ENCODE measurements at places on chromosomes 1 and 21.

DNA sequence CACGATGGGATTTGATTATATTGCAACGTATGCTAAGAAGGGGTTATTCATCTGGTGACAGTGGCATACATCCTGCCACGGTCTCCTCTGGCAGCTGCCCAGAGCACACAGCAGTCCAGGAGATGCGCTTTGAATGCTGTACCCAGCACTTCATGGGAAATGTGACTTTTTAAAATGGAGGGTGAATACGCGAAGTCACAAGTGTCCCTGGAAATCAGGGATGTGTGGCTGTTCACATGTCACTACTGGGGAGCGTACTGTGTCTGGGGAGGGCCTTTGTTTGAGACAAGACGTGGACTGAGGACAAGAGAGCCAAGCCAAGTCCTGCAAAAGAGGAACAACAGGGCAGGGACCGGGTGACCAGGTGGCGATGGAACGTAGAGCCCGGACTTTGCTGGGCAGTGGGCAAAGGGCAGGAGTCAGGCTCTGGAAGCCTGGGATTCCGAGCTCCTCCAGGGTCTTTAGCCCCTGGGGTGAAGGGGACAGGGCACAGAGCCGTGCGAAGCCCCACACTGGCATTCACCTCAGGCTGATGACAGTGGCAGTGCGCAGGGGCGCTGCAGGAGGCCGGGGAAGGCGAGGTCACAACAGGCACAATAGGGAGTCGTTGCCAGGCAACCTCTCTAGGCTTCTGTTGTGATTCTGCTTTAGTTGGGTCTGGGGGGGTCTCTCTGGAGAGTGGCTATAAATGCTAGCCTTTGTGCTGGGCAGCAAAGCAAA, 11.4 kb upstream of the ZBTB21 start:
- DNase-seq: no peak

DNA sequence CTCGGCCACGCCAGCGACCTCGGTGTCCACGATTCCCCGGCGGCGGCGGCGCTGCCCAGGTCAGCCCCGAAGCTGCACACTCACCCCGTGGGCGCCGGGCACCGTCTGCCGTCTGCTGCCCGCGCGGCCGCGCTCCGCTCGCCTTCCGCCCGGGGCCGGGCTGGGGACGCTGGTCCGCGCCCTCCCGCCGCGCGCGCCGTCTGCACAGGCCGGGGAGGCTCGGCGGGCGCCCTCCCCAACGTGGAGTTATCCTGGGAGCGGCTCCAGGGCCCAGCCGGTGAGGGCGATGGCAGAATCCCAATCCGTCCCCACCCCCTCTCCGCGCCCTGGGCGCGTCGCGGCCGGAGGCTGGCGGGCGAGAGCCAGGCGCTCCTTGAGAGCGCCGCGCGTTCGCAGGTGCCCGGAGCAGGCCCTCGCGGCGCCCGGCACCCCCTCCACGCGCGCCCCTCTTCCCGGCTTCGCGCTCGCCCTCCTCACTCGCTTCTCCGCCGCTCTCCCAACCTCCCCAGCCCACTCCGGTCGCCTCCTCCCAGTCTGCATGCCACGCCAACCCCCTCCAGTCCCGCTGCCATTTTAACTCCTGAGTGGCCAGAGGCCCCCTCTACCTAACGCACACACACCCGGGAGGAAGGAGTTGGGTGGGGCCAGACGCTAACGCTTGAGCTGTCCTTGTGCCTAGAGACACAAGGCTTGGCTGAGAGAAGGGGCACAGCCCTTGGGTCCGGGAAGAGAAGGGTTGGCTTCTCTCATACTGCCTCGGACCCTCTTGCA, at the start of gene LRRN2:
TSS of gene LRRN2 (minus strand) at position 503 of the 771 bp plus-strand sequence. CDS start 65,746 bp downstream, outside the sequence.
- DNase-seq: no peak

DNA sequence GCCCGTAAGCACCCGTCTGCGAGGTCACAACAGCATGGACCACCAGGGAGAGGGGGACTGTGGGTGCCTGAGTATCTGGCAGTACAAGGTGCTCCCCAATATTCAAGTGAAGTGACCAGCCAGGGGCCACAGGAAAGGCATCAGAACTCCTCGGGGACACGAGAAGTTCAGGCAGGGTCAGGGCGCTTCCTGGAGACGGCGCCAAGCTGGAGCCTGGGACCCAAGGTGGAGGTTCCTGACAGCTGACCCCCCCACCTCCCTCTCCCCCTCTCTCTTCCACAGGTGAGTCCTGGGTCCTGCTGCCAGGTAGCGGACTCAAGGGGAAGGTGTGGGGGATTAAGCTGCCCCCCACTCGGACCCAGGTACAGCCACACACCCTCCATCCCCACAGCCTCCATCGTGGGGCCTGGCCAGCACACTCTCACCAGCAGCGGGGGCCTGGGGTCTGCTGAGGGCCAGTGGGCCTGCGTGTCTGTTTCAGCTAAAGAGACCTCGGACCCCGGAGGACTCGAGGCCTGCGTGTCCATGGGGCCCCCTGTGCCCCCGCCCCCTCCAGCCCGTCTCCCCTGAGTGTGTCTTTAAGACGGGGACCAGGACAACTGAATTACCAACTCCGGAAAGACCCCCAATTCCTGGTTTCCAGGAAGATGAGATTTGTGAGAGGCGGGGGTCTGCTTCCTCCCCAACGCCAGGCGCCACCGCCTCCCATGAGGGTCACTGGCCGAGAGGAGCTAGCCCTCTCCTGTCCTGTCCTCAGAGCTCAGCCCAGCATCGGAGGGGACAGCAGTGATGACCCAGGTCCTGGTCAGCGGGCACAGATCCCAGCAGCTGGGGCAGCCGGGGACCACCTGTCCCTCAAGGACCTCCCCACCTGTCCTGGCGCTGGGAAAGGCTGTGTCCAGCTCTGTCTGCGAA, 6.2 kb downstream of the TNFRSF18 start:
- DNase-seq: no peak

DNA sequence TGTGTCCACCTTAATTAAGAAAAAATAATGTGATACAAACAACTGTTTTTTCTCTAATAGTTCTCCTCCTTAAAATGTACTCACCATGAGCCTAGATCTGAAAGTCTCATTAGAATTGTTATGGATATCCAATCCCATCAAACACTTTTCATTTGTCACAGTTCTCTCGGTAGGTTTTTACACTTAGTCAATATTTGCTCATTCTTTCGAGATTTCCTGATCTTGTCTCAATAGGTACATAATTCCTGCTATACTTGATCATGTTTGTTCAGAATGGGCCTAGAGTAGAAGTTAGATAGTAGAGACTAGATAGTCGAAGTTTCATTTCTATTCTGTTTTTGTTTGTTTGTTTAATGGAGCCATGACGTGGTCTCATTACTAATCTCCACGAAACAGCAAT, 2005.7 kb downstream of the NCAM2 start:
- no peak for DNase-seq
